ENCODE measurements at places on chromosomes 5 and 9.

DNA sequence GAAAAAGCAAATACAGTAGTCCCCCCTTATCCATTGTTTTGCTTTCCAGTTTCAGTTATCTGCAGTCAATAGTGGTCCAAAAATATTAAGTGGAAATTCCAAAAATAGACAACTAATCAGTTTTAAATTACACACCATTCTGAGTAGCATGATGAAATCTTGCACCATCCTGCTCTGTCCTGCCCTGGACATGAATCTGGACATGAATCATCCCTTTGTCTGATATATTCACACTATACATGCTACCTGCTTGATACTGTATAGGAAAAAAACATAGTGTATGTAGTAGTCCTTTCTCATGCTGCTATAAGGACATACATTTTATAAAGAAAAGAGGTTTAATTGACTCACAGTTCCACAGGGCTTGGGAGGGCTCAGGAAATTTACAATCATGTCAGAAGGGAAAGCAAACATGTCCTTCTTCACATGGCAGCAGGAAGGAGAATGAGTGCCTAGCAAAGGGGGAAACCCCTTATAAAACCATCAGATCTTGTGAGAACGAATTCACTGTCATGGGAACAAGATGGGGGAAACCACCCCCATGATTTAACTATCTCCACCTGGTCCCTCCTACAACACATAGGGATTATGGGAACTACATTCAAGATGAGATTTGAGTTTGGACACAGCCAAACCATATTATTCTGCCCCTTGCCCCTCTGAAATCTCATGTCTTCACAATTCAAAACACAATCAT lies 153.9 kb downstream of the ARRDC3 start:
- no peak for DNase-seq

- no peak for DNase-seq
Measured at GRCh38 chr5:149519601-149520000, 31.6 kb downstream of the CSNK1A1 start.

GRCh38 chr9:3181049-3181953 lies 337.4 kb upstream of the PUM3 start:
- peak; percentile 51 for DNase-seq

- no peak for DNase-seq
Measured at GRCh38 chr5:64773533-64773932, 4.8 kb downstream of the CWC27 start.

DNA sequence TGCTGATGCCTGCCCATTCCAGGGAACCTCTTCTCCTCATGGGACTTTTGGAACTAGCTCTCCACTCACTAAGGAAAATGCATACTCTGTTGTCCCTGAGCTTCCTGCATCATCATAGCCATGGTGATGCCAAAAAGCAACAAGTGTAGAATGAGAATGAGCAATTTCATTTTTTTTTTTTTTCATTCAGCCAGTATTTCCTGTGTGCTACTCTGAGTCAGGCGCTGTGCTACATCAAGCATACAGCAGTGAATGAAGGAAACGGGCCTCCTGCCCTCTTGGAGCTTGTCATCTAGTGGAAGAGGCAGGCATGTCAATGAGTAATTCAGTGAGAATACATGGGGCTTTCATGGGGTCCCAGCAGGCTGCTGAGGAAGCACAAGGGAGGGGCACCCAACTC lies 483.1 kb downstream of the BNC2 start:
- no peak for DNase-seq

DNA sequence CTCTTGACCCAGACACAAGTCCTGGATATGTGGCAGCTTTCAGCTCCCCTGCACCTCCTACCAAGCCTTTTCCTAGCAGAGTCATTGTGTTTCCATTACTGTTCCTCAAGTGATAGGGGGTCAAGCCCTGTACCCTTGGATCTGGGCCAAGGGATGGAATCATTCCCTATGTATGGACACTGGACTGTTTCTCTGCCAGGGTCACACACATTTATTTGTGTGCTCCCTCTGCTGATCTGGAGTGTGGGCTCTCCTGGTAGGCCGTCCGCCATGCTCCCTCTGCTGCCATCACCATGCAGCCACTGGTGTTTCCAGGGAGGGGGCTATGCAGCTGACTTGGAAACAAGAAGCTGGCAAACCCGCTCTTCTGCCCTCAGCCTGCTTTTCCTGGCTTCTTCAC lies 9.5 kb downstream of the GM2A start:
- no peak for DNase-seq

GRCh38 chr5:17398866-17399835 lies 98.9 kb upstream of the TAF11L2 start:
- no peak for DNase-seq

DNA sequence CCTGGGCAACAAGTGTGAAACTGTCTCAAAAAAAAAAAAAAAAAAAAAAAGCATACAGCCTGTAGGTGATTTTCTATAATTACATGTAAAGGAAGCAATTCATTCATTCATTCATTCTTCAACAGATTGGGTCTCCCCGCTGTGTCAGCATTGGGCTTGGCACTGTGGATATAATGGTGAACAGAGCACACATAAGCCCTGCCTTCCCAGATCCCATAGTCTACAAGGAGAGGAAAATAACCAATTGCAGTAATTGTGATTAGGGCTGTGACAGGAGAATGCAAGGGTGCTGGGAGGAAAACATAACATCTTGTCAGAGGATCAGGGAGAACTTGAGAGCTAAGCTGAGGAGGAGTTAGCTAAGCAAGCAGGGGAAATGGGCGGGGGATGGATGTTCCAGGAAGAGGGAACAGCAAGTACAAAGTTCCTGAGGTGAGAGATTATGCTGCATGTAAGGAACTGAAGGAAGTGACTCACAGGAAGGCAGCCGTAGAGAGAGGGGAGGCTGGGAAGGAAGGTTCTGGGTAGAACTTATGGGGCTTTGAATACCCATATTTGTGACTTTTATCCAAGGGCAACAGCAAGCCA lies 24.0 kb upstream of the KLF9 start:
- DNase-seq, result peak; percentile 42

DNA sequence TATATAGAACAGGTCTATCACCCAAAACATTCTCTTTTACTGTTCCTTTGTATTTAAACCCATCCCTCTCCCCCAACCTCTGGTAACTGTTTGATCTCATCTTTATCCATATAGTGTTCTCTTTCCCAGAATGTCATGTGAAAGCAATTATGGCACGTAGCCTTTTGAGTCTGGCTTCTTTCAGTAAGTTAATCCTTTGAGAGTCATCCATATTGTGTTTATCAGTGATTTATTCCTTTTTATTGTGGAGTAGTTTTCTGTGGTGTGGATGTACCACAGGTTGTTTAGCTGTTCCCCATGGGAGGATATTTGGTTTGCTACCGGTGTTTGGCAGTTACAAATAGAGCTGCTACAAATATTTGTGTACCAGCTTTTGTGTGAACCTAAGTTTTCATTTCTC lies 38.0 kb downstream of the HMGXB3 start:
- no peak for DNase-seq

GRCh38 chr9:123220127-123220526 lies 48.3 kb downstream of the STRBP start:
- no peak for DNase-seq

GRCh38 chr5:126055348-126055729 lies 367.9 kb upstream of the GRAMD2B start:
- DNase-seq, result no peak

- no peak for DNase-seq
Measured at GRCh38 chr9:13282998-13283397, 3.5 kb upstream of the MPDZ start.

GRCh38 chr9:20898885-20899554 lies 132.4 kb downstream of the HACD4 start:
- DNase-seq, result no peak

GRCh38 chr5:155651-156410 lies 35.5 kb upstream of the LRRC14B start:
- no peak for DNase-seq

DNA sequence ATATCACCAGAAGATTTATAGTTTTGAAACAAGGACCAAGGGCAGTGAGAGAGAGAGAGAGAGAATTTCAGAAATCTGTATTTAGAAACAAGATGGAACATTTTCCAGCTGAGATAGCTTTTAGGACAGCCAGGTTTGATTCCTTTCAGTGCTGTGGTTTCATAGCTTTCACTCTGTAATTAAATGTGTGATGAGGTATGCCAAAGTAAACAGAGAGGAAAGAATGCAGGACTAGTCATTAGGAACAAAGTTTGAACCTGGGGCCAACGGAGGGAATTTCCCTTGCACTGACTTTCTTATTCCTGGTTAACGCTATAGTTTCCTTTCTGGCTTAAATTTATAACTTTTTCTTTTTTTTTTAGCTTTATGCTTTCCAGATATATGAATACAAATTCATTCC lies 10.0 kb upstream of the CCL28 start:
- DNase-seq, result peak; percentile 34
